MV-4-11 (cell line): ENCODE measurements at places on chromosomes 5 and 9.

- no peak for DNase-seq
Observed at GRCh38 chr9:91884696-91885687, 65.0 kb downstream of the ROR2 start.

DNA sequence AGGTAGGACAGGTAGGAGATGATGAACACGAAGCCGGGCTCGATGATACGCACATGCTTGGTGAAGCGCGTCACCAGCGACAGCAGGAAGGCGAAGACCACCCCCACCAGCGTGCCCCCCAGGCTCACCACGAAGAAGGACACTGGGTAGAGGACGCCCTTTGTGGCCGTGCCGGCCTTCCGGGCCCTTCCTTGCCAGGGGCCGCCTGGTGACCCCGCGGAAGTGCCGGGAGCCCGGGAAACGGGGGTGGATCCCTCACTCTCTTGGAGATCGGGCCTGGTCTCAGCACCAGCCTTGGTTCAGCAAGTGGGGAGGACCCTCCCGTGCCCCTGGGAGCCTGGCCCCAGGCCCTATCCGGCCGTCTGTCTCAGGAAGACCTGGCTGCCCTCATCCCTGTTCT, 39.7 kb downstream of the SLC9A3 start:
- DNase-seq, result no peak

DNA sequence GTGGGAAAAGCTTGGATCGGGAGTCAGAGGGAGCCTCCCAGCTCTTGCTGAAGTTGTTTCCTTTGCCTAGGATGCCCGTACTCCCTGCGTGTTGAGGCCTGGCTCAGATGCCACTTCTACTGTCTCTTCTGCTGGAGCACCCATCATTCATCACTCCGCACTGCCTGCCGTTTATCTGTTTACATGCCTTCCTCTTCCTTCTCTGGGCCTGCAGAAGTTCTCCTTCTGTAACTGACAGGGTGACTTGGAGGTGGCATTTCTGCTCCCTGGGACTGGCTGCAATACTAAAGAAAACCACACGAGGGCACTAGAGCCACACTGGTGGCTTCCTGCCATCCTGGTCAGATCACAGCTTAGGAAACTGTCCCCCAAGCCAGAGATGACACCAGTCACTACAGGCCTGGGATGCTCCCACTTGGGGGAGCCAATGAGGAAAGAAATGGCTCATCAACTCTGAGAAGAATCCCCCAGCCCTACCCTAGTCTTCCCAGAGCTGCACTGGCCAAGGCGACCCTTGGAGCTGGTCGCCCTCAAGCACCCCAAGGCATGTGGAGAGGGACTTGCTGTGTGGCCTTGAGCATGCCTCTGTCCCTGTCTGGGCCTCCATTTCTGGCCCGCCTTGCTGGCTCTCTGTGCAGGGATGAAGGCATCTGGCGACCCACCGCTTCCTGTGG, 9.7 kb upstream of the SLC25A51 start:
- DNase-seq, result peak; percentile 94

DNA sequence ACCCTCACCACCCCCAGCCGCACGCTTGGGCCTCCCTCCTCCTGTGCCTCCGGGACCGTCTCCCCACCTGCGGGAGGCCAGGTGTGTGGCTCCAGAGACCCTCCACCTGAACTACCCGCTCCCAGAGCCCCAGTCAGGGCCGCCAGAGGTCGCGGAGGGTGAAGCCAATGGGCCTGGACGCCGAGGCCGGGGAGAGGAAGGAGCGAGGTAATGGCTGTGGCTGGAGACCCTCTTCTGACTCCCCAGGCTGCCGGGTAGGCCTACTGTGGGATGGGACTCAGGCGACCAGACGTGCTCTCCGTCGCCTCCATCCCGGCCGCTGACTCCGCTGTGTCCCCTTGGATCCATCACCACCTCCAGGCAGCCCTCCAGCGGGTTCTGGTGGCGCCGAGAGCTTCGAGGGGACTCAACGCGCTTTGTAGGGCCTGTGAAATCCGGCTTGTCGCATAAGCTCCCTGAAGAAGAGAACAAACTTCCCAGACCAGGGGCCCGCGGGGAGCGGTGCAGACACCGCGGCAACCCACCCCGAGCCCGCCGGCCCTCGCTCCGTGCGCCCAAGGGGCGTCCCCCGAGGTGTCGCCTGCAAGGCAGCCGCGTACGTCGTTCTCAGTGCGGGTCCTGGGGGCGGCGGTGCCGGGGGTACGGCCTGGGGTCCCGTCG, 12.6 kb downstream of the IRX2 start:
- DNase-seq, result no peak

DNA sequence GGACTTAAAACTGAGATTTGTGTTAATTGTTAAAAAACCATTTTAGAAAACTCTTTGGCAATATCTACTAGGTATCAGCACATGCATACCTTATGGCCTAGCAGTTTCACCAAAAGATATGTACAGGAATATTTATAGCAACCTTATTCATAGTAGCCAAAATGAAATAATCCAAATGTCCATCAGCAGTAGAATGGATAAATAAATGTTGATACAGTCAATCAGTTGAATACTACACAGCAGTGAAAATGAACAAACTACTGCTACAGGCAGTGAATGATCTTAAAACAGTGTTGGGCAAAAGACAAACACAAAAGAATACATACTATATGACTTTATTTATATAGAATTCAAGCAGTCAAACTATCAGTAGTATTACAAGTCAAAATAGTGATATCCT, 16.4 kb downstream of the RFESD start:
- DNase-seq, result no peak

GRCh38 chr5:111973961-111974360, 217.0 kb upstream of the NREP start:
- DNase-seq, result no peak

DNA sequence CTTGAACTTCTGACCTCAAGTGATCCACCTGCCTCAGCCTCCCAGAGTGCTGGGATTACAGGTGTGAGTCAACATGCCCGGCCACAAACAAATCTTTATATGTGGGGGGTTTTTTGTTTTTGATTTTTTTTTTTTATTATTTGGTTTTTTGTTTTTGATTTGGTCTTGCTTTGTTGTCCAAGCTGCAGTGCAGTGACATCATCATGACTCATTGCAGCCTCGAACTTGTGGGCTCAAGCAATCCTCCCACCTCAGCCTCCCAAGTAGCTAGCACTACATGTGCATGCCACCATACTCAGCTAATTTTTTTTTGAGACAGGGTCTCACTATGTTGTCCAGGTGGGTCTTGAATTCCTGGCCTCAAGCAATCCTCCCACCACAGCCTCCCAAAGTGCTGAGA, 42.4 kb downstream of the ALDH7A1 start:
- no peak for DNase-seq

GRCh38 chr5:129097498-129098296, 3.1 kb downstream of the ISOC1 start:
- peak; percentile 36 for DNase-seq

DNA sequence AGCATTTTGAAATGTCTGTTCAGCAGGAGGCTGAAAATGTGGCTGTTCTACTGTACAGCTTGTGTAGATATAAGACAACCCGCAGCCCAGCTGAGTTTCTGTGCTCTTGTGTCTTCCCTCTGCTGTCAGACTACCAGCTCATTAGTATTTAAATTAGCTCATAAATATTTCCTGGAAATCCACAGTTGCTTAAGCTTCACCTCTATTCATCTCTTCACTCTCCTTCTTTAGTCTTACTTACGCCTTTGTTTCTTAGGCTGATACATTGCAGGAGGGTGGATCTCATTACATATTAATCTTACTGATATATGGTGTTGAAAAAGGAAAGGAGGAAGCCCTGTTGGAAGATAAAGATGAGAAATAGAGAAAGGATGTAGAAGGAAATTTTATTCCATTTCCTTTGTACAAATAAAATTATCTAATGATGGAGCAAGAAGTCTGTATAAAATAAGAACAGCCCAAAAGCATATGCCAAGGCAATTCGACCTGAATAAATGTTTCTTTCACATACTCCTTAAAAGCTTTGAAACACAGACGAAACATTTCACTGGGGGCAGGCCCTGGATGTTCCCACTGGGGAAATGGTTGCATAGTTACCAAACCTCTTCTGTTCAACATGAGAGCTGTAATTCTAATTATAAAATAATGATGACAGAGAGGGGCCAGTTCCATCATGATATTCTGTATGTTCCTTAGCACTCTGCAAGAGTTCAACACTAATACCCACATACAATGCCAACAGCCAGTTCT, 111.8 kb upstream of the APC start:
- DNase-seq, result no peak

- DNase-seq, result peak; percentile 17
Observed at GRCh38 chr5:21817668-21818369, 1035.3 kb downstream of the CDH12 start.

DNA sequence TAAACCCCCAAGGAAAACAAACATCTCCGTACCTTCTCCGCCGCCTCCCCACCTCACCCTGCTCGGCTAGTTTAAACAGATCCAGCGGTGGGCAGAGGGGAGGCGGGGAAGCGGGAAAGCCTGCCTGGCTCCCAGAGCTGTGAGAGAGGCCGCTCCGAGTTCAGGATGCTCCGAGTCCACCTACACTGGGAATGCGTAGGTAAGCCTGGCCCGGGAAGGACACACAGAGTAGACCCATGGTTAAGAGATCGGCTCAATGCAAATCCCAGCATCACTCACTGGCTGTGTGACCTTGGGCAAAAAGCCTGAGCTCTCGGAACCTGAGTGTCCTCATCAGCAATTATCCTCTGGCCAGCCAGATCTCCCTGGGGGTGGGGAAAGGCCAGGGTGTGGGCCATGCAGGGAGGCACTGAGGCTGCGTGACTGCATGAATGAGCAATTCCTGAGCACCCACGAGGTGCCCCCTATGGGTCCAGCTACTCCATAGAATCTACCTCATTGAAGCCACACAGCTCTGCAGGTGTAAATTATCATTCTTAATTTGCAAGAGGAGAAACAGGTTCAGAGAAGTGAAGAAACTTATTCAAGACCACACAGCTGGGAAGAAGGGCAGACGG, 30.5 kb upstream of the LMX1B start:
- no peak for DNase-seq

DNA sequence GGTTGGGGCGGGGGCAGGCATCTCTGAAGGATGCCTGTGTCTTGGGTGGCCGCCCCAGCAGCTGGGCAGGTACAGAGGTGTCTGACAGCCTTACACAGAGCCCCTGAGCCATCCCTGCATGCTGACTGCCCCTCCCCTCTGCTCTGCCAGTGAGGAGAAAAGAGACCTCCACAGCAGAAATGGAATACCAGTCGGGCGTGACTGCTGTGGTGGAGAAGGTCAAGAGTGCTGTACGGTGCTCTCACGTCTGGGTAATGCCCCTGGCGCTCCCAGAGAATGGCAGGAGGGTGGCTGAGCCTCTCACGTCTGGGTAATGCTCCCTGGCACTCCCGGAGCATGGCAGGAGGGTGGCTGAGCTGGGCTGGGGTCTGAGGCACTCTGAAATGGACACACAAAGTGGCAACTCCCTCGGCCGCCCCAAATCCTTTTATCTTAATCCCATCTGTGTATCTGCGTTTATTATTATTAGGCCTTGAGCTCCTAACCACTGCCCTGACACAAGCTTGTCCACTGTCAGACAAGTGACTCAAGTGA, 2.5 kb upstream of the RABL6 start:
- no peak for DNase-seq

- peak; percentile 94 for DNase-seq
Observed at GRCh38 chr9:97703437-97704344, 6.6 kb upstream of the XPA start.

GRCh38 chr5:38921174-38921573, 75.4 kb downstream of the OSMR start:
- DNase-seq, result no peak

DNA sequence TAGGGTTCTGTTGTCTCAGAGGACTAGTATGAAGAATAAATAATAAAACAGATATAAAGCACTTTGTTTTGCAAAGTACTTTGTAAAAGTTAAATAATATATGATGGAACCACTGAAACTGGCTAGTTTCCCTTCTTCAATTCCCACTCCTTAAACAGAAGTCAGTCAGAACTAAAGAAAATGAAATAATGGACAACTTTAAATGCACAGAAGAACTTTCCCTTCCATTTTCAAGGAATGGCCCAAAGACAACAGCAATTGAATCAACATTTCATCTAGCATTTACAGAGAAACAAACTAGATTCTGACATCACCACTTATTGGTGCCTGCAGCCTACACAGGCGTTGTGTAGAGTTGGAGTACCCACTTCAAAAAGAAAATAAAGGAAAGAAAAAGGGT, 16.2 kb downstream of the DIAPH1 start:
- no peak for DNase-seq

GRCh38 chr5:149143470-149143869, 2.2 kb downstream of the ABLIM3 start:
- no peak for DNase-seq

DNA sequence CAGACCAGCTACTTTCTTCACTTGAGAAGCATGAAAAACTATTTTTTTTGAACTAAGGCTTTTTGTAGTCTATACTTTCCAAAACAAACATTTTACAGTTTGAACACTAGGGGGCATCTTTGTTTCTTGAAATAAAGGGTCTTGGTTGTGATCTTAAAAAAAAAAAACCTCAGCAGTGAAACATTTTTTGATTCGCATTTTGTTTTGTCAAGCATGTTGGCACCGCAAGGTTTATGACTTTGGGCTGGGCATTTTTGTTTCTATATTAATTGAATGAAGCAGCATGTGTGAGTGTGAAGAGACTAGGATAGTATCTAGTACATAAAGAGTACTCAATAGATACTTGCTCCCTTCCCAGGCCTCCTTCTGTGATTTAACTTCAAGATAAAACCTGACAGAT, 31.6 kb upstream of the ACOT12 start:
- peak; percentile 45 for DNase-seq

- DNase-seq, result no peak
Observed at GRCh38 chr5:42810834-42811590, 680 bp downstream of the SELENOP start.

DNA sequence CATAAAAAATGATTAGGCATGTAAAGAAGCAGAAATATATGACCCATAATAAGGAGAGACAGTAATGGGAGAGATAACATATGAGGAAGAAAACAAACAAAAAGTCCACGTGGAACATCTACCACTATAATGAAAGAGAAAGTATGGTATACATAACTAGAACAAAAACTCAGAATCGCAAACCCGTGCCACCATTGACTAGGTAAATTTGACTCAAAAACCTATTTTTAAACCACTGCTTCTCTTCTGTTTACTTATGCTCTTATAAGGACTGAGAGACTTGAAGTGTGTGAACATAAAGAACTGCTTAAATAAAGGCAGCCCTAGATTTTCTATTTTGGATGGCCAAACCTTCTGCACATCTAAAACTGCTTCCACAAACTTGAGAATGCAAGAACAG, 330.7 kb downstream of the CAAP1 start:
- no peak for DNase-seq

DNA sequence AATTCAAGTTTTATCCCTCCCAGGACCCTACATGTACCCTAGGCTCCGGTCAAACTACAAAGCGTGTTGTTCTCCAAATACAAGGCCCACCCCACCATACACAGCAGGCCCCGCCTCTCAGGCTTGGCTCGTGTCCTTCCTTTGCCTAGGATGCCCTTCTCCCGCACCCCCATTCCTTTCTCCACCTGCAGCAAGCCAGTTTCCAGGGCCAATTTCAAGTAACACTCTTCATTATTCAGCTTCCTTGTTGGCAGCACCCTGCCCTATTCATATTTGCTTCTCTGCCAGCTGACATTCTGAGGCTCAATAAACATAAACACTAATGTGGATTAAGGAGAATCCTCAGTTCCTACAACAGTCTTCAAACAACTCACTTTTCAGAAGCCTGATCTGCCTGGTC, 31.7 kb downstream of the EPB41L4B start:
- no peak for DNase-seq
